NCI-H524 (cell line): ENCODE measurements at places on chromosomes 7 and 10.

- no peak for DNase-seq
Observed at GRCh38 chr10:94065362-94065761, 71.6 kb downstream of the PLCE1 start.

- no peak for DNase-seq
Observed at GRCh38 chr7:40714363-40715052, 579.7 kb downstream of the SUGCT start.

DNA sequence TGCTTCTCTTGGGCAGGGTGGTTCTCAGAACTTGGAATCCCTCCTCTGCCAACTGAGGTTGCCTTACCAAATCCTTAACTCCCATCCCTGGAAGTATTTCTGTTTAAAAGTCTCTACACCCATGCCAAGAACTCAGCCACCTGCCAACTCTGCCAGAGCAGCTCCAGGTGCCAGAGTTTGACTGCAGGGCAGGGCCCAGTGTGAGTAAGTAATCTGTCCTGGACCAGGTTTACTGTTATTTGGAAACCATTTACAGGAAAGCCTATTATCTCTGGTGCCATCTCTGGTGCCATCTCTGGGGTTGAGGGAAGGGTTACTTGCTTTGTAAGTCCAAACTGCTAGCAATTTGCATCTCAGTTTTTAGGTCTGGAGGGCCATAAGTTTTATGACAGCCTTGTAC lies 2.5 kb downstream of the TSPAN15 start:
- no peak for DNase-seq

- no peak for DNase-seq
Observed at GRCh38 chr10:59627366-59628018, 82.2 kb downstream of the SLC16A9 start.

GRCh38 chr10:13399752-13400151 lies 51.7 kb upstream of the SEPHS1 start:
- DNase-seq, result no peak

DNA sequence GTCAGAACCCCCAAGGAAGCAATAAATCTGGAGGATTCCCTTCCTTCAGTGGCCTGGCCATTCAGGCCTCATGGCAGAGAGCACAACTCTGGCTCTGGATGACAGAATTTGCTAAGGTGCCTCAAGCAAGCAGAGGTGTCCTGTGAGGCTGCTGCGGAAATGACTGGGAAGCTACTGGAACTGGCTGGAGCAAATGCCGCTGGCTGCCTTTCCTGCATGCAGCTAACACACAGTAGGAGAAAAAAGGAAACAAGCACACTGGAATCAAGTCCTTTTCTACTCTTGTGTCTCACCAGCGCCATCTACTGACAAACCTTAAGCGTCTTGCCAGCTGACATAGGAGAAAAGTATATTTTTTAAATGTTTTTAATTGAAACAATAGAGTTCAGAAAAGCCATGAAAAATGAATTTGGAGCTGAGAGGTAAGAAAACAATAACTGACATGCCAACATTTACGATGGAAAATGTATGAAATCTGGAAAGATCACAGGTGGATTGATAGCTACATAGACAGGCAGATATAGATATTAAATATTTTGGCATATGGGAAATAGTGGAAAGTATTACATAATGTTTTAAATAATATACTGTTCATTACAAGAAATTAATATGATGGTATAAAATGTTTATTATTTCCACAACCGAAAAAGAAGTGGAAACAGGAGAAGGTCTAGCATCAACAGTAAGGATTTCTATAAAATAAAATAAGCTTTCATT lies 951.6 kb downstream of the ANKRD7 start:
- DNase-seq, result peak; percentile 63

DNA sequence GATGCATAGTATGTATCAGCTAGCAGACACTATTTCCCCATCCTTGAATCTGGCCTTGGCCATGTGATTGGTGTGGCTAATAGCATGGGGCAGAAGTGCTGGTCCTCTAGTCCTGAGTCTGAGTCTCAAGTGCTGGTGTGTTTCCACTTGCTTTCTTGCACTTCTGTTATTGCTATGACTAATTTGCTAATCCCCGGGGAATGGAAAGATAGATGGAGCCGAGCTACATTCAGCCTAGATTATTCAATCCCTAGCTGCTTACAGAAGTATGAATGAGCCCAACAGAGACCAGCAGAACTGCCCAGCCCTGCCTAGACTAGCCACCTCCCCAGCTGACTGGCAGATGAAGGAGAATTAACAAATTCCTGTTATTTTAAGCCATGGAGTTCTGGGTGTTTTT lies 53.2 kb upstream of the SYPL1 start:
- no peak for DNase-seq

DNA sequence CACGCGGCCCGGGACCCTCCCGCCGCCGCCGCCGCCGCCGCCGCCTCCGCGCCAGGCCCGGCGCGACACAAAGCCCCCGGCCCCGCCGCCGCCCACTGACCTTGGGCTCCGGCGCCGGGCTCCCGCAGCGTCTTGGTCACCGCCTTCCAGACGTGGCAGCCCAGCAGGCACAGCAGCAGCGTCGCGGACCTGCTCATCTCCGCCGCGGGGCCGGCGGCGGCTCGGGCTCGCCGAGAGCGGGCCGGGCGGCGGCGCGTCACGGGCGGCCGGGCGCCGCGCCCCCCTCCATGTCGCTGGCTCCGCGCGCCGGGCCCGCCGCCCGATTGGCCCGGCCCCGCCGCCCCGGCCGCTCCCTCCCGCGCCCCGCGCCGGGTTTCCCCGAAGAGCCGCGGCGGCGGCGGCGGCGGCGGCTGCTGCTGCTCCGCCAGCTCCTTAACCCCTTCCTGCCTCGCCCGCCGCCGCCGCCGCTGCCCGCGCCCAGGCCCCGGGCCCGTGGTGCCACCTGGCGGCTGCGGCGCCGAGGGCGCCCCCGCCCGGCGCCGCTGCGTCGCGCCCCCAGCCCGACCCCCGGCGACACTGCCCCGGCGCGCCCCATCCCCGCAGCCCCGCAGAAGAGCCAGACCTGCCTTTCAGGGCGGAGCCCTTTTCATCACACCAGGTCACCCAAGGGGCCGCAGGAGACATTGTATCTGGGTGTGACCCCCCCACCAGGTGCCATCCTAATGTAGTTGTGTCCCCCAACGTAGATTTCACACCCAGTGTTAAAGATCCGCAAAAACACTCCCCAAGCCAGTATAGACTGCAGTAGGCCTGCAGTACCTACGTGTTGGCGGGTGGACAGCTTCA lies at the start of gene FAM171A1:
TSS of gene FAM171A1 (minus strand) at position 434 of the 846 bp plus-strand sequence. CDS start at position 197, 237 bp downstream.
- no peak for DNase-seq

DNA sequence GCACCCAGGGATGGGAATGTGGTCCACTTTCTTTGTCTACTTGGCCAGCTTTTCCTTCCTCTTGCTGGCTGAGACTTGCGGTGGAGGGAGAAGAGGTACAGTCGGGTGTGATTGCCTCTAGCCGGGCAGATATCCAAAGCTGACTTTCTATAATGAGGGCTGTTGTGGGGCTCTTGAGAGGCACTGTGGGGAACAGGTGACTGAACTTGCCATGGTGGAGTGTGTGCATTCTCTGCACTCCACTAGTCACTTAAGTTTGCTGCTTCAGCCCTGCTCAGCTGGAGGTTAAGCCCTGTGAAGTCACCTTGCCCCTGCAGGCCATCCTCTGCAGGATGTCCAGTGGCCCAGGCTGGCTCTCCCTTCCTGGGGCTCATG lies 116.6 kb downstream of the AOAH start:
- DNase-seq, result no peak

GRCh38 chr10:24041834-24042233 lies 167.1 kb upstream of the KIAA1217 start:
- DNase-seq, result no peak

- no peak for DNase-seq
Observed at GRCh38 chr10:94066411-94066810, 72.7 kb downstream of the PLCE1 start.

DNA sequence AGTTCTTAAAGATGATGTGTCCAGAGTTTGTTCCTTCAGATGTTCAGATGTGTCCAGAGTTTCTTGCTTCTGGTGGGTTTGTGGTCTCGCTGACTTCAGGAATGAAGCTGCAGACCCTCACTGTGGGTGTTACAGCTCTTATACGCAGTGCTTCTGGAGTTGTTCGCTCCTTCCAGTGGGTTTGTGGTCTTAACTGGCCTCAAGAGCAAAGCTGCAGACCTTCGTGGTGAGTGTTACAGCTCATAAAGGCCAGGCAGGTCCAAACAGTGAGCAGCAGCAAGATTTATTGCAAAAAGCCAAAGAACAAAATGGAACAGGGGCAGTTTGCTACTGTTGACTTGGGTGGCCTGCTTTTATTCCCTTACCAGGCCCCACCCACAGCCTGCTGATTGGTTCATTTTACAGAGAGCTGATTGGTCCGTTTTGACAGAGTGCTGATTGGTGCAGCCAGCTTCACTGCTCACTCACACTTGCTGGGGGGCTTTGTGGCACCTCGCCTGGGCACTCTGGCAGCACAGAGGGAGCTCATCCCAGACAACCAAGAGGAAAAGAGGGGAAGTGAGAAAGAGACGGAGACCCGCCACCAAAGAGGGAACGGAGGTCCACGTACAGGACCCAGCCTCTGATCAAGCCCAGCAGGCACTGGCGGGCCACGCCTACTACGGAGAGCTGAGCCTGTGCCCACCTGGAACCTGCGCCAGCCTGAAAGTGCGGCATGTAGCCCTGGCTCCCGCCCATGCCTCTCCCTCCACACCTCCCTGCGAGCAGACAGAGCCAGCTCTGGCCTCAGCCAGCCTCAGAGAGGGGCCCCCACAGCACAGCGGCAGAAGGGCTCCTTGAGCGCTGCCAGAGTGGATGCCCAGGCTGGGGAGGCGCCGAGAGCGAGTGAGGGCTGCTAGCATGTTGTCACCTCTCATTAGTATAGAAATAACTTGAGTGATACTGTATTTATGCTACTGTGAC lies 55.8 kb upstream of the SEMA3C start:
- no peak for DNase-seq

GRCh38 chr7:156515911-156516790 lies 124.4 kb upstream of the RNF32 start:
- no peak for DNase-seq

- no peak for DNase-seq
Observed at GRCh38 chr7:184294-185264, 7.8 kb upstream of the FAM20C start.

- DNase-seq, result no peak
Observed at GRCh38 chr10:89556600-89556999, 21.2 kb upstream of the SLC16A12 start.

GRCh38 chr7:137160236-137160635 lies 183.3 kb downstream of the PTN start:
- no peak for DNase-seq

- DNase-seq, result peak; percentile 77
Observed at GRCh38 chr7:80791509-80791929, 127.3 kb downstream of the SEMA3C start.

- DNase-seq, result peak; percentile 73
Observed at GRCh38 chr10:7561216-7561893, 105.4 kb downstream of the ITIH5 start.

DNA sequence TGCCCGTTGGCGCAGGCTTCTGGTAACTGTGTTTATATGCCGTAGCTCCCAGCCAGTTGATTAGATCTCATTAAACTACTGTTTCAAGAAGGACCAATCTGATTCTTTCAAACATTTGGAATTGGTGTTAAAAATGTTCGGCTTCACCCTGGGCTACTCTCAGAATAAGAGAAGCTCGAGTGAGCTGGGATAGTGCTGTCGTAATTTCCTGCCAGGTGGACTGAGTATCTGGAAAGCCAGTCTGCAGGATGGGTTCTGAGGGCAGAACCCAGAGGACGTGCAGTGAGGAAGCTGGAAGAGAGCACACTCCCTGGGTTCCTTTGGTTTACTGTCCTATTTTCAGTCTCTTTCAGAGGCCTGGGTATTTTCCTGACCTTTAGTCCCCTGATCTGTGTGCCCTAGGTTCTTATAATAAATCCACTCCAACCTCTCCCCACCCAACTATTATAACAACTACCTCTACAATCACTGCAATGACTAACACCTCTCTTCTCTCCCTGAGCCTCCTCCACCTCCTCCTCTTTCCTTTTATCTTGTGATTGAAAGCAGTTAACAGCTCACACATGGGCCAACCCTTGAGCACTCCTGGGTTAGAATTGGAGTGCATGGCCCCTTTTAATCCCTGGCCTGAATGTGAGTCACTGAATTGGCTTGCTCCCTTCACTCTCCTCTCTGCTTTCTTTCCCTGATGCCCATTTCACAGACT lies 63.0 kb downstream of the AOAH start:
- DNase-seq, result no peak

DNA sequence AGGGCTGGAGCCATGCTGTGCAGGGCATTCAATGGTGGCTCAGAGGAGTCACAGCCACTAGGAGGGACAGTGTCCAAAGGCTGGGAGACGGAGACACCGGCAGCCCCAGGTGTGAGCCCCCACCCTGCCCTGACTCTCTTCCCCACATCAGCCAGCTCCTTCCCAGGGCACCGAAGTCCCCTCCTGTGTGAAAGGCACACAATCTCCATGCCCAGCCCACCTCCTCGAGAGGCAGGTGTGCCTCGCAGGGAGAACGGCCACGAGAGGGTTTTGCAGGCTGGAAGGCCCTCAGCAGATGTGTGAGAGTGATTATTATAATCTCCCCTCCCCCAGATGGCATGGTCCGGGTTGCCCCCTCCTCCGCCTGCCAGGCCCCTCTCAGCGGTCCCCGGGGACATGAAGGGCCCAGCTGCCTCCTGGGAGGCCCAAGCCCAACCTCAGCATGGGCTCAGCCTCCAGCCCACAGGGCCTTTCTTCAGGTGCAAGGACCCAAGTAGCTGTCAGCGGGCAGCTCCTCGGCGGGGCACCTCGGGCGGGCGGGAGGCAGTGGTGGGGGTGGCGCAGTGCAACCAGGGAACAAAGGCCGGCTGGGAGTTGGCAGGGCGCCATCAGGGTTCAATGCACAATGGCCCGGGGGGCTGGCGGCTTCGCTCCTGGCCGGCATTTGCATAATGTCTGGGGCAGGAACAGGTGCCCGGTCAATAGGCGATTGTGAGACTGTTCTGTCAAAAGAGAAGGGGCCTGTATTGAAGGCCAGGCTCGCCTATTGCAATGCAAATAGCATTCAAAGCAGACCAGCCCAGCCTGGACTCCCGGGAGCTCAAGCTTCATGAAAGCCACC lies 155.3 kb upstream of the ZMIZ1 start:
- DNase-seq, result peak; percentile 91

- DNase-seq, result no peak
Observed at GRCh38 chr10:62589689-62590088, 214.8 kb upstream of the ADO start.

DNA sequence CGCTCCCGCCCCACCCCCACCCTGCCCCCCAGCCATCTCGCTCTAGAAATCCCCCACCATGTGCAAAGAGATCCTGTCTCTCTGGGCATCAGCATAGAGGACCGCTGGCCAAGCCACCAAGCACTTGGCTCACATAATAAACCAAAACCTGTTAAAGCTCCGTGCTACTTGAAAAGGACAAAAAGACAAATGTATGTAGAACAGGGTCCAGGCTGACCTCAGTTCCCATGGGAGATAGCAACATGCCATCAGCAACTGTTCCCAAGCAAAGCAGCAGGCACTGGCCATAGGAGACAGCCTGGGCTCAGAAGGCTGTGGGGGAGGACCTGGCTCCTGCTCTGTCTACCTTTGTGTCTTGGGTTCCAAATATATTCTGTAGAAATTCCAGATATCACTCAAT lies 38.4 kb upstream of the GDF10 start:
- DNase-seq, result no peak

- DNase-seq, result no peak
Observed at GRCh38 chr10:113680190-113681111, 739 bp downstream of the CASP7 start.

- no peak for DNase-seq
Observed at GRCh38 chr7:50182759-50183158, 89.7 kb upstream of the ZPBP start.
